Brain pericyte (primary cell): ENCODE measurements at places on chromosomes 6 and 20.

DNA sequence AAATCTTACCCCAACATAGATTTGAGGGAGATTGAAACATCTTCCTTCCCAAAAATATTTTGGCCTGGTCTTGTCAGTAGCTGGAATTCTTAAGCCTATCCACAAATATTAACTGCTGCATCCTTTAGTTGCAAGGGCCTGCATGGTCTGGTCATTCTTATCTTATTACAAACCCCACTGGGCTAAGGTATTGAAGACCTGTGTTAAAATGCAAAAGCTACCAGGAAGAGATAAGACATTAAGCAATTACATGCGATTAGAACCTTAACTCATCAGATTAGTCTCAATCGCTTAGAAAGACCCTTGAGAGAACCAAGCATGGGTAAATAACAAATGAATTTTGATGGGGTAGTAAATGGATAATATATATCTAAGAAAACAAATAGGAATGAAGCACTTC, 426.6 kb downstream of the FRK start:
- DNase-seq = no peak

GRCh38 chr6:5361396-5361795, 100.1 kb downstream of the FARS2 start:
- DNase-seq = no peak

GRCh38 chr6:40877362-40877761, 161.7 kb downstream of the UNC5CL start:
- no peak for DNase-seq

GRCh38 chr6:153858529-153858928, 180.5 kb upstream of the OPRM1 start:
- no peak for DNase-seq

DNA sequence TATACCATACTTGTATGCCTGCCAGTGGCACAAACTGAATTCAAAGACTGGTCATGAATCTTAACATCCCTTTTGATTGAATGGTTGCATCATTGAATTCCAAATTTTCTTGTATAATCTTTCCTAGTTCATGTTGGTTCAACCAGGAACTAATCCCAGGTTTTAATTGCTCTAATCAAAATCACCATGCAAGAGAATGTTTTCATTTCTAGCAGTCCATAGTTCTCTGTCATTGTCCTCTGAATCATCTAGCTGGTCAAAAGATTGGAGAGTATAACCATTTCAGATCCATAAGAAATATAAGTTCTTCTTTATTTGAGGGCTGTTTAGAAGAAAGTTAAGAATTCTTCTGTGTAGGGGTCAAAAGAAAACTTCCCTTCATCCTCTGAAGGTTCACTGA, 57.2 kb downstream of the ZNF292 start:
- DNase-seq = no peak

- no peak for DNase-seq
These were observed 368.5 kb downstream of the ZFAND3 start for GRCh38 chr6:38187811-38188590.

DNA sequence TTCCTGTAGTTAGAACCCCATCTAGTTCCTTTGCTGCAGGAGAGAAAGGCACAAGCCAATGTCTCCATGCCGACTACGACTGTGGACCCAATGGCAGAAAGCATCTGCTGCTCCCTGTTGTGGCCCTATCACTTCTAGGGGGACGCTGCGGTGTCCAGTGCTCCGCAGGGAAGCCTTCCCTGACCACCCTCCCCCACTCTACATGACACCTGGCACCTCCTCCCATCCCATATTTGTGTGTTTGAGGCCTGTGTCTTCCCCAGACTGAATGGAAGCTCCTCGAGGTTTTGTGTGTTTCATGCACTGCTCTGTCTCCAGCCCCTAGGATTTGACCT, 159.5 kb downstream of the DTNBP1 start:
- no peak for DNase-seq

- no peak for DNase-seq
These were observed 7.9 kb downstream of the BPIFB3 start for GRCh38 chr20:33061658-33062028.

DNA sequence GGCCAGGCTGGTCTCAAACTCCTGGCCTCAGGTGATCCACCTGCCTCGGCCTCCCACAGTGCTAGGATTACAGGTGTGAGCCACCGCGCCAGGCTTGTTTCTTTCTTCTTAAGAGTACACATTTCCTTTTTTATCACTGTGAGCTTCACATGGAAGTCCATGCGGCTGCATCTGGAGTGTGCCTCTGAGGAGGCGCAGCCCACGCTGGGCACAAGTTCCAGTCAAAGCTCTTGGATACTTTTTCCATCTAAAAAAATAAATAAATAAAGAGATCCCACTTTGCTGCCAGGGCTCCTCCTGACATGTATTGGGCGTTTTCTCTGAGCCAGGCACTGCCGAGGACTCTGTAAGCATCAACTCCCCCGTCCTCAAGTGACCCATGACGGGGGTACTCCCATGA, 123.0 kb downstream of the PREX1 start:
- DNase-seq = no peak

DNA sequence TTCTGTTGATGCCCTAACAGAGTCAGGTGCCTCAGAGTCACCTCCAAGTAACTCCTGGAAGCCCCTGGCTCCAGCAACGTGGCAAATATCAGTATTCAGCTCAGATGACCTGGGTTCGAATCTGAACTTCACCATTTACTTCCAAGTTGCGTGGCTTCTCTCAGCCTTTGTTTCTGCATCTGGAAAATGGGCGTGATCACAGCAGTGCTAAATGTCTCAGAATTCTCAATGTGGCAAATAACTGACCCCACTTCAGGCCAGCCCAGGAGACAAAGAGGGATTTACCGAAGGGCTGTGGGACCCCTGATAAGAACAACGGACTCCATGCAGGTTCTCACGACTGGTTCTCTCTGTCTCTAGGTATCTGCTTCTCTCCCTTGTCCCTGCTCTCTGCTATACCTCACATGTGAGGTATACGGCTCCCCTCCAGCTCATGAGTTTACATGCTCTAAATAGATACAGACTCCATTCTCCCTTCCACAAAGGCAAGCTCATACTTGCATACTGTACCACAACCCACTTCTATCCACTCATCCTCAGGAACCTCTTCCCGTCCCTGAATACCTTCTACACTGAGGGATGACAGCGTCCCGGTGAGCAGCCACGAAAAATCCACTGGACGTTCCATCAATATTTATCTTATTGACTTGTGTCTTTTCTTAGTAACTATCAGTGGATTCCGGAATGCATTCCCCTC, 84.1 kb downstream of the SNX5 start:
- no peak for DNase-seq

DNA sequence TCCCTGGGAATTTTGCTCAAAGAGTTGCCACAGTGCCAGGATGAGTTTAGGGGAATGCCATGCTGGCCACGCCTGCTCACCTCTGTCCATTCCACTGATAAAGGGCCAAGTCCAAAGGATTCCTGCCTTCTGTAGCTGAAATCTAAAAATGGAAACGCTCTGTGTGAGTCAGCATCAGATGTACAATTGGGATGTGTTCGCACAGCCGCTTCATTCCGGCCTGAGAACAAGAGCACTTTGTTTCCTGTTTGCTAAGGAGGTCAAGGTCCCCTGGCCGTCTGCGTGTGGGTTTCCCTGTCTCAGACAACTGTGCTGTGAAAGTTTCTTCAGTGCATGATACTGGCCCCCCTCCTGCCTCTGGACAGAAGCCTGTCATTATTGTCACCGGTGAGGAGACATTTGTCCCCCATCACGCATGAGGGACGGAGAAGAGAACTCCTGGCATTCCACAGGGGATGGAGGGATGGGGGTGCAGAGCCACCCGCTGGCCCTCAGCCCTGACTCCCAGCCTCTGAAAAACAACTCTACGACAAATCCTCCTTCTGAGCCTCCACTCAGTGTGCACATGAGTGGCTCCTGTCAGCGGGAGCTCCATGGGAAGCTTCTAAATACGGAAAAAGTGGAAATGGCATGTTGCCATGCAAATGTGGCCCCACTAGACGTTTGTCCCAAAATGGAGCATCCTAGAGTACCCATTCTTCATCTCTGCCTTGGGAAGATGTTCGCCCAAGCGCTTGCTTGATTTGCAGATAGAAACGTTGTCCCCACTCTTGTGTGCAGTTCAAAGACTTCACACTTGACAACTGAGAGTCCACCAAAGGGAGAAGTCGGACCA, 143.5 kb upstream of the AFDN start:
- no peak for DNase-seq

- no peak for DNase-seq
These were observed 292.6 kb upstream of the PTCHD4 start for GRCh38 chr6:48403587-48403986.

GRCh38 chr6:54784011-54784410, 62.6 kb upstream of the FAM83B start:
- DNase-seq = no peak

- DNase-seq = no peak
These were observed 21.4 kb downstream of the NCR2 start for GRCh38 chr6:41356825-41357224.

GRCh38 chr6:167031082-167031709, 32.0 kb downstream of the CEP43 start:
- no peak for DNase-seq

GRCh38 chr6:153135681-153136080, 4.6 kb upstream of the RGS17 start:
- no peak for DNase-seq
